ENCODE measurements at places on chromosomes 11 and 22.

DNA sequence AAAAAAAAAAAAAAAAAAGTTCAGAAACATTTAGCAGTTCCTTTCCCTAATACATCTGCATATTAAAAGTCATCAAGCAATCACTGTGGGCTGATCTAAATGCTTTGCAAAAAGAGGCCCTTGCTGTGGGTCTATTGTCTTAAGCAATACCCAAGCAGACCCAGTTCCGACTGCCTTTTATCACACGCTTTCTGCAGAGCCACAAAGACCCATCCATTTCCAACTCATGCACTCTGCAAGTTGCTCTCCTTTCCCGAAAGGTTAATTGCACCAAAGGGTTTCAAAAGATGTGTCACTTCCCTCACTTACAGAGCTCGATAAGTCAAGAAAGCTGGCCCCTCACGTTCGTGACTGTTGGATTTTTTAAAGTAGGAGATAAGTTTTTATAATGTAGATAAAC lies 138.9 kb downstream of the MPPED1 start:
- no peak overlapping the region for H3K27ac ChIP-seq
- H3K4me3 ChIP-seq: no peak overlapping the region

GRCh38 chr11:95293116-95293515 lies 62.1 kb upstream of the SESN3 start:
- H3K4me3 ChIP-seq: no peak overlapping the region
- no peaks in the 10 kb centered on the region for H3K27me3 ChIP-seq
- peaks cover 15% of the 10 kb centered on the region for H3K4me1 ChIP-seq
- no peak for DNase-seq
- H3K36me3 ChIP-seq: no peaks in the 10 kb centered on the region

DNA sequence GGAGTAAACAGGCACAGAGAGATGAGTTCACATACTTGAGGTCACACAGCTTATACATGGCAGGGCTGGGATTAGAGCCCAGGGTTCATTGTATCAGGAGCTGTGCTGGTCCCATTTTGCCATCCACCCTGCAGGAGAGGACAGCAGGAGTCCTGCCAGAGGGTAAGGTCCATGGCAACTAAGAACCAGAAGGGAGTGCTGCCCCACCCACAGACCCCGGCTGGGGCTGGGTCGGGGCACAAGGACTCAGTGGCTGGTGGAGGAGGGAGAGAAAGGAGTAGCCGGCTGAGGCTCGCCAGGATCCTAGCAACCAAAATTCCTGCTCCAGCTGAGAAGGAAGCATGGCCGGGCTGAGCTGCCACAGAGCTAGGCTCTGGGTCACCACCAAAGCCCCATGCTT lies 25.9 kb upstream of the TP53I11 start:
- no peaks in the 10 kb centered on the region for H3K4me1 ChIP-seq
- no peaks in the 10 kb centered on the region for H3K36me3 ChIP-seq
- no peak overlapping the region for H3K27ac ChIP-seq
- no peaks in the 10 kb centered on the region for H3K27me3 ChIP-seq
- no peak for DNase-seq

GRCh38 chr22:44755956-44756361 lies 3.6 kb downstream of the ARHGAP8 start:
- no peaks in the 10 kb centered on the region for H3K36me3 ChIP-seq
- no peak overlapping the region for H3K4me3 ChIP-seq
- no peak for DNase-seq
- H3K27ac ChIP-seq: no peak overlapping the region
- H3K4me1 ChIP-seq: peaks cover 5% of the 10 kb centered on the region

DNA sequence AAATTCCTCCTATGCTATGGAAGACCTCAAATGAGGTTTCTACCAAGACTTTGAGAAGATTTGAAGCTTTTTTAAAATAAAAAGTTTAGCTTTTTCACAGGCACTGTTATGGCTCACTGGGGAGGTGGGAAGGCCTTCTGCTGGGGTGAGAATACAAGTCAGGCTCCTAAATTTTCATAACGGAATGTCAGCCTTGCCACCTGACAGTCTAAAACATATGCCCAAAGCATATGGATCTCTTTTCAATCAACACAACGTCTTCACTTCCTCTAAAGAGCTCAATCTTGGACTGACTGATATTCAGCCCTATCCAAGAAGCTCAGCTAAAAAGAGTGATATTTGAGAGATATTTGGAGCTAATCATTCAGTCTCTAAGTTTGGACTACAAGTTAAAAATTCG lies 57.1 kb upstream of the LIN7C start:
- H3K27ac ChIP-seq: no peak overlapping the region
- H3K4me1 ChIP-seq: no peaks in the 10 kb centered on the region
- no peaks in the 10 kb centered on the region for H3K27me3 ChIP-seq
- no peaks in the 10 kb centered on the region for H3K36me3 ChIP-seq
- no peak overlapping the region for H3K4me3 ChIP-seq

GRCh38 chr11:36510594-36510942 lies 496 bp upstream of the TRAF6 start:
- no peak for DNase-seq
- H3K36me3 ChIP-seq: peaks cover 2% of the 10 kb centered on the region
- peaks cover 26% of the 10 kb centered on the region for H3K4me1 ChIP-seq
- H3K4me3 ChIP-seq: peak overlapping the region; percentile 95
- H3K27ac ChIP-seq: peak overlapping the region; percentile 94

DNA sequence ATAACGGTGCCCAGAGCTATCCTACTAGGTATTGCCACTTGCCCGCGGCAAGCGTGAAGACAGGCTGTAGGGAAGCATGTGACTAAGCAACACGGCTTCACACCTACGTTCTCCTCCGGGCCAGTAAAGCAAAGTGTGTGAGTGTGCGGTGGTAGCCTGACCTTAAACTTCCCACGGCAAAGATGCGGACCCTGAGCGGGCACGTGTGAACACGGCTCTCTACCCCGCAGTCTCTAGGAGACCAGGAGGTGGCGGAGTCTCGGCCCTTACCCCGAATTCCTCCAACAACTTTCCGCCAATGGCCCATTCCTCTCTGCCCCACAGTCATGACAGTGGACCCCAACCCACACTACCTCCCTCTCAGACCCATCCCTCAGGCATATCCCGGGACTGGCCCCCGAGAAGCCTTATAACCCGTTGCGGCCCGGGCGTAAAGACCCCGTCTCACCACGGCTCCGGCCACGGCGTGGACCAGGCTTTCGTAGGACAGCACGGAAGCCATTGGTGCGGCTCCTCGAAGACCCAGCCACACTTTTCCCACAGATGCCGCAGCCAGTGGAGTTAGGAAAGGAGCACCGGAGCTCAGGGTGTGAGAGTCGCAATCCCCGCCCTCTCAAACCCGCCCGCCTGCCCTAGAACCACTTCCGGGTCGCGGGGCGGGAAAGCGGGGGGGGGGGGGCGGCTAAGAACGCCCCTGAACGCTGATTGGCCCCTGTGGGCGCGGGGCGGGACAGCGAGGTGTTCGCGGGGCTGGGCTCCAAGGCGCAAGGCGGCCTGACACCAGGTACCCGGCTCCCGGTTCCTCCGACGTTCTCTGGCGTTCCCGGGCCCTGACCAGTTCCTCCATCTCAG lies at the start of gene SLC25A17:
Gene SLC25A17, minus strand, starts transcription at position 600 of the 852 bp plus-strand sequence. Its CDS starts 98 bp downstream, at position 502.
- H3K27me3 ChIP-seq: no peaks in the 10 kb centered on the region
- peak within 1 kb of the TSS; percentile 85 for H3K27ac ChIP-seq
- H3K4me3 ChIP-seq: peak within 1 kb of the TSS; percentile 88
- H3K36me3 ChIP-seq: peaks cover 7% of the 10 kb centered on the region
- peaks cover 45% of the 10 kb centered on the region for H3K4me1 ChIP-seq
- DNase-seq: peak; percentile 91

GRCh38 chr22:29767171-29768051 lies at the start of gene UQCR10:
Gene UQCR10, plus strand, starts transcription at chr22:29767369. Its CDS starts 30 bp downstream, at chr22:29767399.
- peak within 1 kb of the TSS; percentile 97 for H3K27ac ChIP-seq
- H3K27me3 ChIP-seq: no peaks in the 10 kb centered on the region
- DNase-seq: peak; percentile 93

DNA sequence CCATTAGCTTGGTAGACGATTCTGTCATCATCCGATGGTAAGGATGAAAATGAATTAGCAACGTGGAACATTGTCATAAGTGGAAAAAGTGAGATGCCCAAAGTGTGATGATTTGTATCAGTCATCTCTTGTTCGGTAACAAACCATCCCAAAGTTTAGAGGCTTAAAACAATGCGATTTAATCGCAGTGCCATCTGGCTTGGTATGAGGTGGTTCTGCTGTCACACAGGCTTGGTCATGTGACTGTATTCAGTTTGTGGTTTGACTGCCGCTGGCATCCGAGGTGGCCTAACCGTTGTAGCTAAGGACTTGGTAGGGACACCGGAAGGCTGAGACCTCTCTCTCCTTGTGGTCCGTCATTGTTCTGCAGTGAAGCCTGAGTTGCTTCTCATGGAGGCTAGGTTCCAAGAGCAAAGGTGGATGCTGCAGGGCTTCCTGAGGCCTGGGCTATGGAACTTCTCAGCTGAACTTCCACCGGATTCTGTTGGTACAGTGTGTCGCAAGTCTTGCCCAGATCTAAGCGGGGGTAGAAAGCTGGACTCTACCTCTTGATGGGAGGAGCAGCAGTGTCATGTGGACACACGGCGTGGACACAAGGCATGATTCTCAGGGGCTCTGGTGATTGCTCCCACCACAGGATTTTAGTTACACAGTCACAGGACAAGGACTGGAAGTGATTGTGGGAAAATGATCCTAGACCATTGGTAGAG lies 36.3 kb downstream of the BCR start:
- peaks cover 90% of the 10 kb centered on the region for H3K4me1 ChIP-seq
- H3K27me3 ChIP-seq: no peaks in the 10 kb centered on the region
- peak; percentile 75 for DNase-seq
- H3K36me3 ChIP-seq: no peaks in the 10 kb centered on the region
- peak overlapping the region; percentile 97 for H3K27ac ChIP-seq

DNA sequence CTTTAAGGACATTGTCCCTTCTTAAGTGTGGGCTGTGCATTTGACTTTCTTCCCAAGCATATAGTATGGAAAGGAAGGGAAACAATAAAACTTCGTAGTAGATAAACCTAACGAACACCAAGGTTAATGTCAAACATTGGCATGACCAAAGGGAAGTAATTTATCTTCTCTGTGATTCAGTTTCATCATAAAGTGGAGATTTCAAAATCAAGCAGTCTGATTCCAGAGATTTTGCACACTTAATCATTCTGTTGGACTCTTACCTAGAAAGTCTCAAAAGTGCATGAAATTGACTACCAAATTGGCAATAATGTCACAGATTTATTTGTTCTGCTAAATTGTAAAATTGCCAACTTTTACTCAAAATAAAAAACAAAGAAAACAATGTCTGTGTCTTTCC lies 559.7 kb downstream of the JRKL start:
- no peak overlapping the region for H3K27ac ChIP-seq
- H3K36me3 ChIP-seq: no peaks in the 10 kb centered on the region
- H3K4me1 ChIP-seq: no peaks in the 10 kb centered on the region
- DNase-seq: no peak

DNA sequence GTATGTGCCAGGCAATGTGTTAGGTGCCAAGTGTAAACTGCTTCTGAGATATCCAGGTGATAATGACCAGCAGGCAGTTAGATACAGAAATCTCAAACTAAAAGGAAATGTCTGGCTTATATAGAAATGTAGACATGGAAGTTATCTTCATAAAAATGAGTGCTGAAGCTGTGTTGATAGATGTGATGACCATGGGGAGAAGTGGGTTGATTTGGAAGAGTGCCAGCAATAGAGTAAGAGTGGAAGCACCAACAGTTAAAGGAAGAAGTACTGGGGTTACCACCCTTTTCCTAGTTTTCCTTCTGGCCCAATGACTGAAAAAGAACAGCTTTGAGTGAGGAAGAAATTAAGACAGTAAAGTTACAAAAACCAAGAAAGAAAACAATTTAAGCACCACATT lies 68.5 kb downstream of the C2CD3 start:
- H3K27me3 ChIP-seq: no peaks in the 10 kb centered on the region
- no peaks in the 10 kb centered on the region for H3K4me1 ChIP-seq
- H3K4me3 ChIP-seq: no peak overlapping the region

DNA sequence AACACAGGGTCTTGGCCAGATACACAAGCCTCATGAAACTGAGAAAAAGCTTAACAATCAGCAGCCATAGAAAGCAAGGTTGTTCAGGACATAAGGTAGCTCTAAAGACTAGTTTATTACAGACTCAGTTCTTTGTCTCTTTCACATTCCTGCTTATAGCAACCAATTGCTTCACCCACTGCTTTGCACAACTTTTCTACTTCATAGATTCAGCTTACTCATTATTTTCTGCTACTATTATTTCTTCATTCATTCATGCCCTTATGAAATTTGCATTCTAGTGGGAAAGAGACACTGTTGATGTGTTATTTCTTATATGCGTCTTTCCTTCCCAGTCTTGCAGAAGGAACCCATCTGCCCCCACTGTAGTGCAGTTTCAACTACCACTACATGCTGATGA lies 4.7 kb downstream of the CCDC34 start:
- no peaks in the 10 kb centered on the region for H3K36me3 ChIP-seq
- H3K27ac ChIP-seq: no peak overlapping the region
- H3K27me3 ChIP-seq: no peaks in the 10 kb centered on the region
- peaks cover 16% of the 10 kb centered on the region for H3K4me1 ChIP-seq
- DNase-seq: no peak

DNA sequence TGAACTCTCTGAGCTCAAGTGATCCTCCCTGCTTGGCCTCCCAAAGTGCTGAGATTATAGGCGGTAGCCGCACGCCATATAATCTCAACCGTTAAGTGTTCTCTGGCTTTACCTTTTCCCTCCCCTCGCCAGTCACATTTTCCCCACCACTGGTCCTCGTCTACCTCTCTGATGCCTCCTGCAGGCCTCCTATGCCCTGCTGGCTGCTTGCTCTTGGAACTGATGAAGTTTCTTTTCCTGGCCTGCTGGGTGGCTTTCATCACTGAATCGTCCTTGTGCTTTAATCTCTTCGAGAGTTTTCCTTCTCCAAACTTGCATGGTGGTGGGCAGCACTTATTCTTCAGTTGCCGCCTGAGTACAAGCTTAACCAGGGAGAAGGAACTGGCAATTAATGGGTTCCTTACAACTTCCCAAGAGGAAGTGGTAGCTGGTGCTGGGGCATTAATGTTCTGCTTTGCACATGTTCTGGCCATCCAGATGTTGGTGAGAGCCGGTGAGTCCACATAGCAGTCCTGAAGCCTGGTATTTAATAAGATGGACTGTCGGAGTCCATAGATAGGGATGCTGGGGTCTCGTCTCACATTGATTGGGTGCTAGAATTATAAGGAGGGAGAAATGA lies 1.3 kb downstream of the C22orf31 start:
- DNase-seq: no peak
- no peak overlapping the region for H3K27ac ChIP-seq
- H3K27me3 ChIP-seq: peaks cover 7% of the 10 kb centered on the region
- no peaks in the 10 kb centered on the region for H3K36me3 ChIP-seq

GRCh38 chr11:116543911-116544475 lies 228.8 kb downstream of the BUD13 start:
- DNase-seq: no peak
- H3K36me3 ChIP-seq: no peaks in the 10 kb centered on the region
- H3K4me3 ChIP-seq: no peak overlapping the region
- H3K27ac ChIP-seq: no peak overlapping the region
- no peaks in the 10 kb centered on the region for H3K4me1 ChIP-seq

- H3K4me1 ChIP-seq: no peaks in the 10 kb centered on the region
- DNase-seq: no peak
- H3K27me3 ChIP-seq: peaks cover 6% of the 10 kb centered on the region
- H3K27ac ChIP-seq: no peak overlapping the region
- H3K36me3 ChIP-seq: no peaks in the 10 kb centered on the region
Observed at GRCh38 chr22:36183446-36183845, 18.2 kb downstream of the APOL4 start.

All from activated T-cell treated with anti-CD3 and anti-CD28 coated beads, Interleukin-2, amount 50 U/mL, for 72 hours (primary cell).